ENCODE measurements at places on chromosomes 11 and 22.

GRCh38 chr11:56196705-56197104 lies 20.3 kb downstream of the OR5J2 start:
- no peak for DNase-seq

DNA sequence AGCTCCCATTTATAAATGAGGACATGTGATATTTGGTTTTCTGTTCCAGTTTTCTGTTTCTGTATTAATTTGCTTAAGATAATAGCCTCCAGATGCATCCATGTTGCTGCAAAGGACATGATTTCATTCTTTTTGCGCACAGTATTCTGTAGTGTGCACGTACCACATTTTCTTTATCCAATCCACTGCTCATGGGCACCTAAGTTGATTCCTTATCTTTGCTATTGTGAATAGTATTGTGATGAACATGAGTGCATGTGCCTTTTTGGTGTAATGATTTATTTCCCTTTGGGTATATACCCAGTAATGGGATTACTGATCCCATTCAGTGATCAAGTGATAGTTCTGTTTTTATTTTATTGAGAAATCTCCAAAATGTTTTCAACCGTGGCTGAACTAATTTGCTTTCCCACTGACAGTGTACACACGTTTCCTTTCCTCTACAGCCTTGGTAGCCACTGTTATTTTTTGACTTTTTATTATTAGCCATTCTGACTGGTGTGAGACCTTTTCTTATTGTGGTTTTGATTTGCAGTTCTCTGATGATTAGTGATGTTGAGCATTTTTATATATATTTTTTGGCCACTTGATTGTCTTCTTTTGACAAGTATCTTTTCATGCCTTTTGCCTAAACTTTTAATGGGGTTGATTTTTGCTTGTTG lies 226.0 kb upstream of the ANO3 start:
- DNase-seq, result no peak

- DNase-seq, result peak; percentile 49
Observed at GRCh38 chr22:21443735-21444421, 23.3 kb upstream of the TMEM191C start.

DNA sequence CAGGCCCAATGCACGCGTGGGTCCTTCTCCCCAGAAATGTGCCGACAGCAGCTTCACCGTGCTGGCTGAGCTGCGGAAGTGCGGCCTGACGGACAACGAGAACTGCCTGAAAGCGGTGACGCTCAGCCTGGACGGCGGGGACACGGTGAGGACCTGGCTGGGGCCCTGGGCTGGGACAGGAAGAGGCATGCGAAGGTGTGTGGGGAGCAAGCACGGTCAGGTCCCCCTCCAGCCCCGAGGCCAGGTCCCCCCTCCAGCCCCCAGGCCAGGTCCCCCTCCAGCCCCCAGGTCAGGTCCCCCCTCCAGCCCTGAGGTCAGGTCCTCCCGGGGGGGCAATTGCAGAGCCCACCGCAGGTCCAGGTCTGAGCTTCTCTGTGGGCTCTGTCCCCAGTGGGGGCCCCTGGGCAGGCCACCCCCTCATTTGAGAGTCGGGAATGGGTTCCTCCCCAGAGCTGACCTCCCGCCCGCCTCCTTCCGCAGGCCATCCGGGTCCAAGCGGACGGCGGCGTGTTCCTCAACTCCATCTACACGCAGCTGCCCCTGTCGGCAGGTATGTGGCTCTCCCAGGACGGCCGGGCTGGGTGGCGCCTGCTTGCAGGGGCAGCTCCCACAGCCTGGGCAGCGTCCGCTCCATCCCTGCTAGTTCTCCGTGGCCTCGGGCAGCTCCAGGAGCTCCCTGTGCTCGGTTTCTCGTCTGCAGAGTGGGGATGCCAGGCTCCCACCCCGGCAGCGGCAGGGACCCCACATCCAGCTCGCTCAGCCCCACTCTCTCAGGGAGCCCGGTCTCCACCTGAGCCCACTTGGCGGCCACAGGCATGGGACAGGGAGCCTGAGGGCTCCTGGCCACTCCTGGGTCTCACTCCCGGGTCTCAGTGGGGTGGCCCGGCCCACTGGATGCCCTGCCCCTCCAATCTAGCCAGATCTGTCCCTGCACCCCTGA lies 7.9 kb downstream of the MUC5B start:
- DNase-seq, result peak; percentile 77

DNA sequence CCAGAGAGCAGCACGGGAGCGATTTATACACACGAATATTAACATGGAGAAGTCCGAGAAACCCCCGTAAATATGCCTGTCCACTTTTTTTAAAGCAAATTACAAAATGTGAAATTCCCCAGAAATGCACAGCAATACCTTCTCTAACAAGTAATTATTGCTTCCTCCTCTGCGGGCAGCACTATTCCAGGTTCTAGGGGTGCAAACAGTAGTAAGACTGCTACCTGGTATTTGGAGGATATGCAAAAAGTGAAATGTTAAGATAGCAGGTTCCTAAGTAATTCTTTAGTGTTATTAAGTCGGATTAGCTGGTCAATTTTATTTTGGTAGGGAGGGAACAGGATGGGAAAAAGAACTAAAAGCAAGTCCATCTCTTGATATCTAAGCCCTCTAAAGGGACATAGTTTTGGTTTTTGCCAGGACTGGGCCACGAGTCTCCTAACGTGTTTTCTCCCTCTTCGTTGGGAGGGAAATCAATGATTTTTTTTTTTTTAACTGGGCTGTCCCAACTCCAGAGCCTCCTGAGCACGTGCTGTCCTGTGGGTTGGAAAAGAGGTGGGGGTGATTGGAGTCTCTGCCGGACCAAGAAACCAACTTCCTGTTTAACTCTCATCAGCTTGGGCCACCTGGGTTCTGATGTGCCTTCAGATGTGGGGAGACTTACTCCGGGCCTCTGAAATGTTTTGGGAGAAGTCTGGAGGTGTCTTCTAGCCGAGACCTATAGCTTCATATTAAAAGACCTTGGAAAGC lies 1.7 kb upstream of the XBP1 start:
- DNase-seq, result no peak

Measured in suprapubic skin (tissue), 4 donors.